Forelimb muscle (tissue), 1 donor: ENCODE measurements at places on chromosomes 1 and 21. TPM values are rescaled to one million over a fixed set of nuclear protein-coding genes. Genes with fewer than 3 reads are reported as not detected.

CA14 gene
- polyA plus RNA-seq: 5.2 TPM

ACBD3 gene
- polyA plus RNA-seq: 45.0 TPM

NCSTN gene
- 95.4 TPM for polyA plus RNA-seq

LDLRAD1 gene
- not detected for polyA plus RNA-seq

E2F2 gene
- polyA plus RNA-seq: 3.4 TPM

INPP5B gene
- polyA plus RNA-seq: 10.5 TPM

OR2T4 gene
- polyA plus RNA-seq: not detected

DAB1 gene
- polyA plus RNA-seq: 3.6 TPM

SYT14 gene
- polyA plus RNA-seq: 1.7 TPM

ZBTB18 gene
- 92.2 TPM for polyA plus RNA-seq

CAPZA1 gene
- 75.0 TPM for polyA plus RNA-seq

KCNT2 gene
- polyA plus RNA-seq: 6.4 TPM
